ENCODE measurements at places on chromosomes 13 and 19. TPM values are rescaled to one million over a fixed set of nuclear protein-coding genes. Genes with fewer than 3 reads are reported as not detected.
A peak's percentile ranks its signal among the peaks of the same experiment; 100 is the strongest.

DNA sequence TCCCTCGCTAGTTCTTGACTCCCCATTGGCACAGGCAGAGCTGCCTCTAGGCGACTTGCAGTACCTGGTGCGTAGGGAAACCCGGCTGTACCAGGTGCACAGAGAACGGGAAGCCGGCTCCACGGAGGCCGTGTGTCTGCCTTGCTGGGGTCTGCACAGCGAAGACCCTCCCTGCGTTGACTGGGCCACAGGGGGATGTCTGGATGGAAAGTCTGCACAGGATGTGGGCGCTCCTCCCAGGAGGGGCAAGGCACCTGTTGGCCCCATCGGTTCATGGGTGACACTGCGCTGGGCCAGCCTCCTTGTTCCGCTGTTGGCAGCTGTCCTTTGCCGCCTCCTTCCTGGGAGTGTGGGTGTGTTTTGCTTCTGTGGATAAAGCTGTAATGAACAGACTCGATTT is 138.3 kb downstream of the TEX29 start:
- DNase-seq = no peak
- no peaks in the 10 kb centered on the region for H3K36me3 ChIP-seq
- peaks cover 21% of the 10 kb centered on the region for H3K27me3 ChIP-seq
- H3K27ac ChIP-seq = no peak overlapping the region

GRCh38 chr19:31421856-31422255 is 72.6 kb upstream of the TSHZ3 start:
- H3K36me3 ChIP-seq = no peaks in the 10 kb centered on the region
- no peaks in the 10 kb centered on the region for H3K4me1 ChIP-seq
- DNase-seq = no peak
- no peak overlapping the region for H3K4me3 ChIP-seq
- no peak overlapping the region for H3K27ac ChIP-seq
- H3K27me3 ChIP-seq = no peaks in the 10 kb centered on the region

GRCh38 chr13:63938851-63939250 is 2523.2 kb upstream of the PCDH20 start:
- no peaks in the 10 kb centered on the region for H3K36me3 ChIP-seq
- H3K27ac ChIP-seq = no peak overlapping the region
- no peaks in the 10 kb centered on the region for H3K27me3 ChIP-seq
- H3K4me1 ChIP-seq = no peaks in the 10 kb centered on the region

- DNase-seq = no peak
- H3K4me3 ChIP-seq = no peak overlapping the region
- no peaks in the 10 kb centered on the region for H3K27me3 ChIP-seq
- peaks cover 15% of the 10 kb centered on the region for H3K4me1 ChIP-seq
- no peak overlapping the region for H3K27ac ChIP-seq
These were observed 21.3 kb downstream of the GADD45B start for GRCh38 chr19:2497186-2497585.

- H3K27ac ChIP-seq = no peak overlapping the region
- H3K4me1 ChIP-seq = no peaks in the 10 kb centered on the region
- H3K4me3 ChIP-seq = no peak overlapping the region
- no peak for DNase-seq
- no peaks in the 10 kb centered on the region for H3K27me3 ChIP-seq
- H3K36me3 ChIP-seq = no peaks in the 10 kb centered on the region
These were observed 8.6 kb upstream of the POMP start for GRCh38 chr13:28650284-28650683.

DNA sequence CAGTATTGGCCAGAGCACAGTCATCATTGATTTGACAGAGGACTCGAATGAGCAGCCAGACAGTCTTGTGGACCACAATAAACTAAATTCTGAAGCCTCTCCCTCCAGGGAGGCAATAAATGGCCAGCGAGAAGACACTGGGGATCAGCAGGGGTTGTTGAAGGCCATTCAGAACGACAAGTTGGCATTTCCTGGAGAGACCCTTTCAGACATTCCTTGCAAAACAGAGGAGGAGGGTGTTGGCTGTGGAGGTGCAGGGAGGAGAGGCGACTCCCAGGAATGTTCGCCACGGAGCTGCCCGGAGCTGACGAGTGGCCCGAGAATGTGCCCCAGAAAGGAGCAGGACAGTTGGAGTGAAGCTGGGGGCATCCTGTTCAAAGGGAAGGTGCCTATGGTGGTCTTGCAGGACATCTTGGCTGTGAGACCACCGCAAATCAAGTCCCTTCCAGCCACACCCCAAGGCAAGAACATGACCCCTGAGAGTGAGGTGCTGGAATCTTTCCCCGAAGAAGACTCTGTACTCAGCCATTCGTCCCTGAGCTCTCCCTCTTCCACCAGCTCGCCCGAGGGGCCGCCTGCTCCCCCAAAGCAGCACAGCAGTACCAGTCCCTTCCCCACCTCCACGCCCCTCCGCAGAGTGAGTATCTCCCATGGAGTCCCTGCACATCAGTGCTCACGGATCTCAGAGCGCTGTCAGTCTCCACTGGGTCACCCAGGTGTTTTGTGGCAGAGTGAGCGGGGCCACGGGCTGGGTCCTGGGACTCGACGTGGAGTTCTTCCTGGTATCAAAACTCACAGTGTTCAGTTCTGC is 6.9 kb downstream of the CHAF1A start:
- H3K27ac ChIP-seq = no peak overlapping the region
- H3K36me3 ChIP-seq = no peaks in the 10 kb centered on the region
- no peaks in the 10 kb centered on the region for H3K27me3 ChIP-seq
- H3K4me1 ChIP-seq = no peaks in the 10 kb centered on the region
- no peak for DNase-seq

- no peak overlapping the region for H3K27ac ChIP-seq
- H3K36me3 ChIP-seq = no peaks in the 10 kb centered on the region
- DNase-seq = no peak
- no peaks in the 10 kb centered on the region for H3K4me1 ChIP-seq
These were observed 68.1 kb downstream of the RUBCNL start for GRCh38 chr13:46318986-46319385.

GRCh38 chr19:33551676-33552075 is 30.1 kb upstream of the PEPD start:
- H3K36me3 ChIP-seq = no peaks in the 10 kb centered on the region
- H3K4me1 ChIP-seq = no peaks in the 10 kb centered on the region
- no peaks in the 10 kb centered on the region for H3K27me3 ChIP-seq
- no peak overlapping the region for H3K27ac ChIP-seq

- peak; percentile 3 for DNase-seq
- H3K4me1 ChIP-seq = no peaks in the 10 kb centered on the region
- no peaks in the 10 kb centered on the region for H3K27me3 ChIP-seq
- no peak overlapping the region for H3K4me3 ChIP-seq
- no peak overlapping the region for H3K27ac ChIP-seq
These were observed 135.0 kb downstream of the URI1 start for GRCh38 chr19:30076751-30077670.

GRCh38 chr13:101242720-101243119 is 173.6 kb downstream of the NALCN start:
- no peak overlapping the region for H3K27ac ChIP-seq
- no peaks in the 10 kb centered on the region for H3K36me3 ChIP-seq
- H3K4me3 ChIP-seq = no peak overlapping the region
- no peak for DNase-seq

DNA sequence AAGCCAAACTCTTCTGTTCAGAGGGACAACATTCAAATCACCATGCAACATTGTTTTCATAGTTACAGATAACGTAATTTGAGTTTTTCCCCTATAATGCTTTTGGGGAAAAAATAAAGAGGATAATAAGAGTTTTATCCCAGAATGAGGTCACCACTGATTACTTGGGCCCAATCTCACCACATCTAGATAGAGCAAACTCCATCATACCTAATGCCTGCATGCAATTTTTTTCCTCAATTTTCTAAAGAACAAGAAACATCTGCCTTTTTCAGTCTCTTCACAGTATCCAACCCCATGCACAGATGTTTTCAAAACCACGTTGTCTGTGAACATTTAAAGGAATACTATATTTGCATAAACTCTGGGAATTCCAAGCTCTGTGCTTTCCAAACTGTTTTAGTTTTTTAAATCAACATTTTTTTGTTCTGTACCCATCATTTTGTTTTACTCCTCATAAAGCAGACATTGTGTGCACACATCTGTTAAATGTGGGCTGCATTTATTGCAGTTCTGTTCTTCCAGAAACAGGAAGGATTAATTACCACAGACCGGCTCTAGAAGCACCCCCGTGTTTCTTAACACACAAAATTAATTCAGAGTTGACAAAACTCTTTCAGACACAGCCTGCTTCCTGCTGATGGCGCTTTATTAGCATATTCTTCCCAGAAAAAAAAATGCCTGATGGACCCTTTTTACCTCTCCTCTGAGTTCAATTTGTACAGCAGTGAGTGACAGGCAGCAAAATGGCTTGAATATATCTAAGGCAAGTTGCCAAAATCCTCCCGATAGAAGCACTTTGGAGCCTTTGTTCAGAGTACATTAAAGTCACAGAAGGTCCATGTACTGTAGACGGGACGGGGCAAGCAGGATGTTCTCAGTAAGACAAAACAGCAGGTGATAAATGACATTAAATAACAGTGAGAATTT is 1171.9 kb downstream of the EFNB2 start:
- no peak overlapping the region for H3K4me3 ChIP-seq
- H3K27me3 ChIP-seq = no peaks in the 10 kb centered on the region
- no peaks in the 10 kb centered on the region for H3K36me3 ChIP-seq
- no peak for DNase-seq
- no peaks in the 10 kb centered on the region for H3K4me1 ChIP-seq
- no peak overlapping the region for H3K27ac ChIP-seq

GRCh38 chr13:53098455-53098854 is 69.8 kb downstream of the OLFM4 start:
- H3K4me3 ChIP-seq = no peak overlapping the region
- H3K27me3 ChIP-seq = no peaks in the 10 kb centered on the region
- H3K4me1 ChIP-seq = no peaks in the 10 kb centered on the region
- DNase-seq = no peak
- no peaks in the 10 kb centered on the region for H3K36me3 ChIP-seq

GRCh38 chr13:78562237-78562889 is 41.0 kb downstream of the POU4F1 start:
- no peak overlapping the region for H3K27ac ChIP-seq
- no peaks in the 10 kb centered on the region for H3K4me1 ChIP-seq
- no peaks in the 10 kb centered on the region for H3K27me3 ChIP-seq
- H3K4me3 ChIP-seq = no peak overlapping the region
- no peak for DNase-seq
- no peaks in the 10 kb centered on the region for H3K36me3 ChIP-seq

DNA sequence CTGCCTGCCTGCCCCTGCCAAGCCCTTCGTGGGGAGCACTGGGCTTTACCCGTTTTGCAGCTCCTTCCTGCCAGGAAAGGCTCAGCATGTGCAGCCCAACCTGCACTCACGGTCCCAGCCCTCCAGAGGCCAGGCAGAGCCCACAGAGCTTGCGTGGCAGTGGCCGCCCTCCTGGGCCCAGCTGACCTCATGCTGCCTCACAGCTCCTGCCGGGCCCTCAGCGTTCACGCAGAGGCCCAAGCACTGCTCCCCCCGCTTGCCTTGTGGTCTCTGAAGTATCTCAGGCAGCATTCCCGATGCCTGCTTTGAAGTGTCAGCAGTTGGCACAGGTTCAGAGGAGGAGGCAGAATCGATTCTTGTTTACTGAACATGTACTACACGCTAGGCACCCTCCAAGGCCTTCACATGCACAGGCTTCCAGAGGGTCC is 32.5 kb downstream of the CAPN12 start:
- H3K4me3 ChIP-seq = no peak overlapping the region
- peak; percentile 31 for DNase-seq
- no peaks in the 10 kb centered on the region for H3K27me3 ChIP-seq
- peaks cover 13% of the 10 kb centered on the region for H3K4me1 ChIP-seq
- peak overlapping the region; percentile 78 for H3K27ac ChIP-seq

GRCh38 chr13:109146912-109147647 is 517.7 kb downstream of the MYO16 start:
- H3K4me3 ChIP-seq = no peak overlapping the region
- H3K36me3 ChIP-seq = no peaks in the 10 kb centered on the region
- peak overlapping the region; percentile 37 for H3K27ac ChIP-seq
- peaks cover 7% of the 10 kb centered on the region for H3K27me3 ChIP-seq

DNA sequence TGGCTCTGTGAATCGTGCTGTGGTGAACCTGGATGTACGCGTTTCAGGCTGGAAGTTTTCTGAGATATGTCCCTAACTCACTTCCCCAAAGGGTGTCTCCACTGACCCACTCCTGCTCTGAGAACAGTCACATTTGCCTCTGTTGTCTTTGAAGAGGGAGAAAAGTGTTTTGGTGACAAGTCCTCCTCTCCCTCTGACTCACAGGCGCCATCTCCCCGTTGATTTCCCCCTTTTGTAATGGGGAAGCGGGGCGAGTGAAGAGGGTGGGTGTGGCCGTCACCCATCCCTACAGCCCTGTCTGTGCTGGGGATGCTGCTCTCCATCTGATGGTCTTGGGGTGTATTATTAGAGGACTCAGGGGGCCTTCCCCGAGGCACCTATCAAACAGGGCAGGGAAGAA is 9.6 kb downstream of the APC2 start:
- H3K27me3 ChIP-seq = peaks cover 59% of the 10 kb centered on the region
- DNase-seq = no peak
- no peak overlapping the region for H3K27ac ChIP-seq

DNA sequence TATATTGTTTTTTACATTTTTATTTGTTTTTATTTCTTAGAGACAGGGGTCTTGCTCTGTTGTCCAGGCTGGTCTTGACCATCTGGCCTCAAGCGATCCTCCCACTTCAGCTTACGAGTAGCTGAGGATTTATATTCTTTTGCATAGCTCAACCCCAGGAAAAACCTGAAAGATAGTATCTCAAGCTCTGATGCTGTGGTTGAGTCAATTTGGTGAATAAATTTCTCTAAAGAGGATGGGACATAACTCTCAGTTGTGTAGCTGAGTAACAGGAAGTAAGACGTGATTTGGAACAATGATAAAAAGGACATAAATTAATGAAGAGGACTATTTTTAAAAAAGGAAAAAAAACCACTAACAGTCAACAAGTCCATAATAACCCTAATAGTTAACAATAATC is 79.8 kb upstream of the TNFSF11 start:
- no peaks in the 10 kb centered on the region for H3K27me3 ChIP-seq
- H3K36me3 ChIP-seq = no peaks in the 10 kb centered on the region
- H3K4me3 ChIP-seq = no peak overlapping the region

- no peaks in the 10 kb centered on the region for H3K36me3 ChIP-seq
- DNase-seq = peak; percentile 75
- peak overlapping the region; percentile 98 for H3K27ac ChIP-seq
- H3K27me3 ChIP-seq = no peaks in the 10 kb centered on the region
- H3K4me3 ChIP-seq = peak overlapping the region; percentile 75
These were observed 1.4 kb upstream of the ZMYM5 start for GRCh38 chr13:19864746-19865309.

DNA sequence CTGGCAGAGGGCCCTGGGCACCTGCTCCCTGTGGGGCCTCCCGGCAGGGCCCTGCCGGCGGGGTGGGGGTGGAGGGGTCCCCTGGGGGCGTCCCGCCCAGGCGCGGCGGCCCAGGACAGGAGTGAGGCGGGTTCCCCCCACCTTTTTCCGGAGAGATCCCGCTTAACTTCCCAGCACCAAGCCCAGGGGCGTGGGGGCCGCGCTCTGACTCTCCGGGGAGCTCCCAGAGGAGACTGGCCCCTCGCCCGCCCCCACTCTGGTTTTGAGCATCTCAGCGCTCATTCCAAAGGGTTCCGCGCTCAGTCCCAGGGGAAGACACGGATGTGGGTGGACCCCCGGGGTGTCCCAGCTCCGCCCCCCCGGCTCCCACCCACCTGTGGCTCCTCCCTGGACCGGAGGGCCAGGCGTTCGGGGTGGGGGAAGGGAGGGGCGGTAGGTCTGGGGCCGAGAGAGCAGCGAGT is 476 bp downstream of the C2CD4C start:
- H3K36me3 ChIP-seq = no peaks in the 10 kb centered on the region
- peak overlapping the region; percentile 27 for H3K4me3 ChIP-seq

Gene TUBB4A
- total RNA-seq = not detected

Gene MAP4K1
- not detected for total RNA-seq

Gene ZNF546
- 0.60 TPM for total RNA-seq

Gene CYP4F8
- not detected for total RNA-seq

Gene VSTM1
- not detected for total RNA-seq

Gene PABPC3
- total RNA-seq = not detected

Gene S1PR5
- not detected for total RNA-seq

Gene ZNF442
- total RNA-seq = 2.2 TPM

Gene EIF3K
- total RNA-seq = 267 TPM

Gene FBXO27
- not detected for total RNA-seq

All from transverse colon (tissue), 4 donors.